ENCODE measurements at places on chromosomes 16 and 17.

GRCh38 chr16:5845046-5845445, 747.5 kb upstream of the EEF2KMT start:
- DNase-seq = no peak

DNA sequence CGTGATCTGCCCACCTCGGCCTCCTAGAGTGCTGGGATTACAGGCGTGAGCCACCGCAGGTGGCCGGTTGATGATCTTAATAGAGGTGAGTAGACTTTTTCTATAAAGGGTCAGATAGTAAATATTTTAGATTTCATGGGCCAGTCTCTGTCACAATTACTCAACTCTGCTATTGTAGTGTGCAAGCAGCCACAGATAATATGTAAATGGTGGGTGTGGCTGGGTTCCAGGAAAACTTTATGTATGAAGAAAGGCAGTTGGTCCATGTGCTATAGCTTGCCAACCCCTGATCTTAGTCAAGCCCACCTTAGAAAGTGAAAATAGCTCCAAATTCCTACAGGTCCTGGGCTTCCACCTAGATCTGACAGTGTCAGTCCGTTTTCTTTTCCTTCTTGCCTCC, 94.9 kb upstream of the PMFBP1 start:
- no peak for DNase-seq

GRCh38 chr16:27721531-27722181, 171.7 kb downstream of the KATNIP start:
- DNase-seq = peak; percentile 85

- no peak for DNase-seq
Observed at GRCh38 chr17:81012574-81013447, 21.2 kb downstream of the CHMP6 start.

GRCh38 chr17:80834893-80835275, 156.8 kb upstream of the CHMP6 start:
- no peak for DNase-seq

- DNase-seq = no peak
Observed at GRCh38 chr17:8867361-8867981, at the start of gene PIK3R6. Gene PIK3R6 (minus strand): TSS chr17:8867674. CDS start chr17:8849794, 17,880 bp downstream.

DNA sequence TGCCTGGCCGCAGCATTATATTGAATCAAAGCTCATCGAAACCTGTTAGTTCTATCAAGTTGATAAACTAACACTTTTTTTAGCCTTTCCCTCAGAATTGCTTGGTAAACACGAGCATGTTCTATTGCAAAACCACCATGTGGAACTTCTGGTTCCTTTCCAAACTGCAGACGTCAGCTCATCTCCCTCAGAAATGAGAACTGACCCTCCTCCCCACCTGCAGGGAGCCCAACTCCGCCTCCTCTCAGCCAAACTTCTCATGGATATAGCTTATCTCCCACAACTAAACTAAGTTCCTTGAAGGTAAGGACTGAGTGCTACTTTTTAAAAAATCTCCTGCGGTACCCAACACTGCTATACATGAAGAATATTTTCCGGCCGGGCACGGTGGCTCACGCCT, 6.7 kb downstream of the SHMT1 start:
- peak; percentile 44 for DNase-seq

GRCh38 chr16:19458722-19459379, 41.2 kb downstream of the TMC5 start:
- no peak for DNase-seq

DNA sequence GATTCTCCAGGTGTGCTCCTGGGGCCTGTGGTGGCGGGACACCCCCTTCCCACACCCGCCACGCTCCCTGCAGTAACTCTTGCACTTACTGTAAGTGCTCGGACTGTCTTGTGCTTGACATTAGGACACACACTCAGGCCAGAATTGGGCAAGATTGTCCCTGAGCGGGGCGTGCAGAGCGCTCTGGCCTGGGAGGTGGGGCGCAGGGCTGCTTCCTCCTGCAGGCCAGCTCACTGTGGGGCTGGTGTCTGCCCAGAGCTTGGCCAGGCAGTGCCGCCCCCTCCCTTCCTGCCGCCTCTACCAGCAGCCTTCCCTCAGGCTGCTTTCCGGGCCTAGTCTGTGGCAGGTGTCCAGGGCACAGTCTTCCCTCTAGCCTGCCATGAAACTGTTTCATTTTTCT, 6.1 kb upstream of the ATP6V0C start:
- DNase-seq = peak; percentile 70

DNA sequence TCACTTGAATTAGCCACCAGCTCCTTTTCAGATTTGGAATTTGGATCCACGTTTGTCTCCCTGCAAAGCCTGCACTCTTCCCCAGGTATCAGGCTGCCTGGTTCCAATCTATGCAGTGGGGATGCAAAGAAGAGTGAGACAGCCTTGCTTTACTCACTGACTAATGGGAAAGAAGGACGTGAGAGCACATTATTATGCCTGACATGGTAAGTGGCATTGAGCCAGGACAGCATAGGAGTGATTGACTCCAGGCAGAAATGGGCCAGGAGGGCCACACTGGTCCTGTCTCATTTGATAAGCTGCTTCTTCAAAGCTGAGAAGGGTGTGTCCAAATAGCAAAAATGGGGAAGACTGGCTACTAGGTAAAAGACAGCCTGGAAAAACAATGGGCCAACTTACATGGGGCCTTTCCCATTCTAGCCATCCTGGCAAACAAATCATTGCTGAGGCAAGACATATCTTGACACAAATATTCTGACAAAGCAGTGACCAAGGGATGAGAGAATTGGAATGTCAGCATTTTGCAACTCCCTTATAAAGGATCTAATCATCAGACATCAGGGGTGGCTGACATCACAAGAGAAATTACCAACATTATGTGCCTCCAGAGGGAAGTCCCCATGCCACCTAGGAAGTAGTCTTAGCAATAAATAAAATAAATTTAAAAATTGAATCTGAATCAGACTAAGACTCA, 38.6 kb downstream of the CDH11 start:
- DNase-seq = no peak

- DNase-seq = no peak
Observed at GRCh38 chr17:60496041-60496440, 30.0 kb downstream of the APPBP2 start.

- no peak for DNase-seq
Observed at GRCh38 chr17:5769593-5770354, 185.5 kb upstream of the NLRP1 start.

DNA sequence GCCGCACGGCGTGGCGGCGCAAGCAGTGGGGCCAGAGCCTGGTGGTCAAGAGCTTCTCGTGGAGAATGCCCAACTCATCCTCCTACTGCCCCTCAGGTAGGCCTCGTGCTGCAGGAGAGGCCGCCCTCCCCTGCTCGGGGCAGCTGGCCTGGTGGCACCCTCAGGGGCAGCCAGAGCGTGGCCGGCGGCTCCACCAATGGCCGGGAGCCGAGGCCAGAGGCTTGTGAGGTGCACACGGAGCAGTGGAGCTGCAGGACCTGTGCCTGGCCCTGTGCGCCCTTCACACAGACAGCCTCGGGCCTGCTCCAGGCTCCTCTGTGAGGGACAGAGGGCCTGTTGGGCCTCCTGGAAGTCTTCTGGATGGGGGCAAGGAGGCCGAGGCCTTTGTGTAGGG, 85.5 kb downstream of the NPIPB11 start:
- DNase-seq = no peak

DNA sequence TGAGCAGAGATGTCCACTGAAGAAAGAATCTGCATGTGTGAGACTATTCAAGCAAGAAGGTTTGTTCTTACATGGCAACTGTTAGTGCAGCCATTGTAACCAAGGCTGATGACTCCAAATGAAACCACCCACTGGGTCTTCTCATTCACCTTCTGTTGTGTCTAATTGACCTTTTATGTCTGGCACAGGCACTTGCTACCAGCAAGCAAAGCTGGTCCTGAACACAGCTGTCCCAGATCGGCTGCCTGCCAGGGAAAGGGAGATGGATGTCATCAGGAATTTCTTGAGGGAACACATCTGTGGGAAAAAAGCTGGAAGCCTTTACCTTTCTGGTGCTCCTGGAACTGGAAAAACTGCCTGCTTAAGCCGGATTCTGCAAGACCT, 3.6 kb downstream of the CDC6 start:
- DNase-seq = peak; percentile 47

GRCh38 chr16:30953511-30954124, 3.9 kb upstream of the SETD1A start:
- DNase-seq = no peak

DNA sequence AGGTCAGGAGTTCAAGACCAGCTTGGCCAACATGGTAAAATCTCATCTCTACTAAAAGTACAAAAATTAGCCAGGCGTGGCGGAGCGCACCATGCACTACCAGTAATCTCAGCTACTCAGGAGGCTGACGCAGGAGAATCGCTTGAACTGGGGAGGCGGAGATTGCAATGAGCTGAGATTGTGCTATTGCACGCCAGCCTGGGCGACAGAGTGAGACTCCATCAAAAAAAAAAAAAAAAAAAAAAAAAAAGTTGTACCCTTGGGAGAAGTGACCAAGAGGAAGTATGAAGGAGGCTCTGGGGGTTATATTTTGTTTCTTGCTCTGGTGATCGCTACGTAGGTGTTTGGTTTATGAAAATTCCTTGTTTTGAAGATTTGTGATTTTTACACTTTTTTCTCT, 66.3 kb downstream of the LITAF start:
- no peak for DNase-seq

- no peak for DNase-seq
Observed at GRCh38 chr16:52647588-52647987, 100.6 kb upstream of the TOX3 start.

GRCh38 chr17:58285422-58285810, 4.7 kb upstream of the MPO start:
- DNase-seq = no peak
